ENCODE measurements at places on chromosomes 7 and 10.

GRCh38 chr7:16644636-16645592, 640 bp downstream of the ANKMY2 start:
- no peak for DNase-seq

- DNase-seq = no peak
Observed at GRCh38 chr7:81833401-81833800, 63.6 kb upstream of the HGF start.

DNA sequence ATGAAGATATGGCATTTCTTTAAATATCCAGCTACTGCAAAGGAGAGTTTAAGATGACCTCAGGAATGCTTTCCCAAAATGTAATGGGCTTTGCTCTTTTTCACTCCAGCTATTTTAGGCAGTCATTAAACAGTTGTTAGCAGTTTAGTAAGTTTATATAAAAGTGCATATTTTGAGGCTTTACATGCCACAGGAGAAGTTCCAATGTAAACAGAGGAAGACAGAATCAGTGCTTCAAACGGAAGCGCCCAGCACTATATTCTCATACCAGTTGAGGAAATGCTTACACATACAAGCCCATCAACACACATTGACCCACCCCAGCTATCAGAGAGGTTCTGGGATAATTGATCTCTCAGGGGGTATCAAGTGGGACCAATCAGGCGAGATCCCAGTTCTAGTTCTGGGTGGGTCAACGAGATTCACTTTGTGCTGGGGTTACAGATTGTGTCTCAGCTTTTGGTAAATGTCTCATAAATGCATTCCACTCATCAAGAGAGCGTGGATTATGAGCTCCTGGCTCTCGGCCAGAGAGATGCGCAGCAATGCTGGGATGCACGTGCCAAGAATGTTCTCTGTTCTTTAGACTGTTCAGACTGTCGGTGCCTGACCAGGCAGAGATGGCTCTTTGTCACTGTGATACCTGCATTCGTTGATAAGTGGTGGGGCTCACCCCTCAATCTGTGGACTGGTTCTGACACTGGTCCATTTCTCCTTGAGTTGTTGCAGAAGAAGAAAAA, 55.0 kb downstream of the CACNB2 start:
- no peak for DNase-seq

DNA sequence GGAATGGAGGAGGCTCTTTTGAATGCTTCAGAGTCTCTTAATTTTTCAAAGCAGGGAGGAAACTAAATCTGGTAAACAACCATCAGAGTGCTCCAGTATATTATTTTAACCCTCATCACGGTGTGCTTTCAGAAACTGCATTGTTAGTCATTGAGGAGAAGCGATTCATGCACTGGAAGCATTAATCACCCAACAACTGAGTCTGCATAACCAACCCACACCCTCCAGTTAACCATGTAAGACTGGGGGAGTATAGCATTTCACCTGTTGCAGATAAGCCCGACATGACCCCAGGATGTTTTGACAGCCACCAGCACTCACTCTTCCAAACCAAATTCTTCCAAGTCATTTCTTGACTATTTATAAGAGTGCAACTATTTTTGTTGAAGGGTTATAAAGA, 257.6 kb downstream of the GATA3 start:
- no peak for DNase-seq

DNA sequence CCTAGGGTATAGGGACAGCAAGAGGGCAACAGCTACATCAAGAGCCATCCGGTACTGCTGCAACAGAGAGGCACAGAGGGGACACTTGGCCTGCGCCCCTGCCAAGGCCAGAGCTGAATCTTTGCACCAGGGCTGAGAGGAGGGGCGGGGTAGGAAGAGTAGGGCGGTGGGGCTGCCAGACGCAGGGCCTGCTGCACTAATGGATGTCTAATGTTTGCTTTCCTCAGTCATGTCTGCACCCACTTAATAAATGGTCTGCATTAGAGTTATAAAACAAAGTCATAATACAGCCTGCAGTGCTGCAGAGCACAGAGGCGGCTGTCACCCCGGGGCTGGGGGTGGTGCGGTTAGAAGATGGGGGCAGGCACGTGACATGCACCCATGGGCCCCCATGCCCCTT, 42.2 kb upstream of the SLC29A3 start:
- no peak for DNase-seq

DNA sequence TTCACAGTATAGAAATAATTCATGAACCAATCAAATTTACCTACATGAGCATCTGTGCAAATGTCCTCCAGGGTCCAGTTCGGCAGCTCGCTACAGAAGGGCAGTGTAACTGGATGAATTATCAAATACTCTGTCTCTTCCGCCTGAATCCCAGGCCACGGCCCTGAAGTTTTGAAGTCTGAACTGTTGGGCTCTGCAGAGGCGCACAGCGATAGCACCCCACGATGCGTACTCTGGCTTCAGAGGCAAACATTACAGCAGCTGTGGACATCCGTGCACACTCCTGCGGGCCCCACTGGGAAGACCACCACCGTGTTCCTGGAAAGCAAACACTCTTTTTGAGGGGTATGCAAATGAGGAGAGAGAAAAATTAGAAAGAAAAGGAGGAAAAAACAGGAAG, 259.8 kb upstream of the TCERG1L start:
- no peak for DNase-seq
